Left ventricle myocardium superior (tissue), 1 donor: ENCODE measurements at places on chromosomes 5 and 9. TPM values are rescaled to one million over a fixed set of nuclear protein-coding genes. Genes with fewer than 3 reads are reported as not detected.

Gene HK3
- 3.7 TPM for total RNA-seq

Gene ENC1
- total RNA-seq: 2.7 TPM

Gene FOXD4L4
- total RNA-seq: not detected

Gene ADAMTSL2
- total RNA-seq: 5.1 TPM

Gene CYFIP2
- 33.3 TPM for total RNA-seq

GRCh38 chr9:123834218-123834888 lies 95.6 kb downstream of the DENND1A start:
- no peak for DNase-seq

GRCh38 chr5:151684690-151685361 lies 1.9 kb downstream of the SPARC start:
- no peak for DNase-seq

DNA sequence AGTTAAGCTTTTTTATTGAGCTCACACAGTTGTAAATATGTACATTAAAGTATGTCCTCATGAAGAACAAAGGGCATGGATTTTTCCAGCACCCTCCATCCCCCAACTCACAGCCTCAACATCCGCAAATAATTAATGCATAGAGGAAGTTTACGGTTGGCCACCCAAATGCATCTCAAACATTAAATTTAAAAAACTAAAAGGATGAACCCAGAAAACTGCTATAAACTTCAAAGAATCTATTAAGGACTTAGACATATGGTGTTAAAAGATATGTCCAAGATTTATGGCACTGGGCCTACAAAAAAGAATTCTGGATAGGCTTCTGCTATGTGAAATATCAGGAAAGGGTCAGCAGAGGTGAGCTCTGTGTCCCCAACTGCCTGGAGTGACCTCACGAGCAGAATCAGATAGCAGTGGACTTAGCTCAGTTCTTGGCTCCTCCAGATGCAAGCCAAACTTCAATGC lies 54.0 kb upstream of the TNC start:
- no peak for DNase-seq

- peak; percentile 85 for DNase-seq
Measured at GRCh38 chr5:170755679-170756456, 27.7 kb upstream of the GABRP start.

GRCh38 chr9:133888048-133888808 lies 103.9 kb downstream of the VAV2 start:
- no peak for DNase-seq

DNA sequence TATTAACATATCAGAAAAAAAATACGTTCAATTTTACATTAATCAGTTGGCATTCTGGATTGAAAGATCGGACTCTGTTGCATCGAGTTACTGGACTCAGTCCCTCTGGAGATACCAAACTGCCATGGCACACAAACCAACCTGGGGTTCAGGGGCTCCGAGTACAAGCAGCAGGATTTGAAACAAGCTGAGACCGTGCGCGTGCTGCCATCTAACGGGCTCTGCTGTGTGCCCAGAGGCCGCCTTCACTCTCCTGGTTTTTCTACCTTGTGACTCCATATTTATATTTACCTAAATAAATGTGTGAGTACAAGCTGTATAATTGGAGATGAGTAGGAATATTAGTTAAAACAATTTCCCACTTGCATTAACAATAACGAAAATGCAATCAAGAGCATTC lies 48.2 kb downstream of the ANXA1 start:
- no peak for DNase-seq

DNA sequence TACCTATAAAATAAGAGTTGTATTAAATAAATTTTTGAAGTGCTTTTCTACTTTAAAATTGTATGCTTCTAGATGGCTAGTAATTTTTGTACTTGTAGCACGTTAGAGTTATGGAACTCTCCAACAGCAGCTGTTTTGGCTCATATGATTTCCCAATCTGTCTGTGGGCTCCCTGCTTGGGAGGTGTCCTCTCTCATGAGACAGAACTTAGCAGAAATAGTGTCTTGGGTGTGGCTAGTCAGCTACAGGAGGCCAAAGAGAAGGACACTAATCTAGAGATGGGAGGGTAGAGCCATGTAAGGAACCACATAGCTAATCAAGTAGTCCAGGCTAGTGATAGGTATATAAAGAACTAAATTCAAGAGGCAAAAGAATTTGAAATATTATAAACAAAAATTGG lies 78.4 kb upstream of the DAB2 start:
- DNase-seq: no peak

GRCh38 chr9:3321186-3321585 lies 204.6 kb downstream of the RFX3 start:
- DNase-seq: no peak

- no peak for DNase-seq
Measured at GRCh38 chr5:103646698-103647614, 84.4 kb upstream of the NUDT12 start.

DNA sequence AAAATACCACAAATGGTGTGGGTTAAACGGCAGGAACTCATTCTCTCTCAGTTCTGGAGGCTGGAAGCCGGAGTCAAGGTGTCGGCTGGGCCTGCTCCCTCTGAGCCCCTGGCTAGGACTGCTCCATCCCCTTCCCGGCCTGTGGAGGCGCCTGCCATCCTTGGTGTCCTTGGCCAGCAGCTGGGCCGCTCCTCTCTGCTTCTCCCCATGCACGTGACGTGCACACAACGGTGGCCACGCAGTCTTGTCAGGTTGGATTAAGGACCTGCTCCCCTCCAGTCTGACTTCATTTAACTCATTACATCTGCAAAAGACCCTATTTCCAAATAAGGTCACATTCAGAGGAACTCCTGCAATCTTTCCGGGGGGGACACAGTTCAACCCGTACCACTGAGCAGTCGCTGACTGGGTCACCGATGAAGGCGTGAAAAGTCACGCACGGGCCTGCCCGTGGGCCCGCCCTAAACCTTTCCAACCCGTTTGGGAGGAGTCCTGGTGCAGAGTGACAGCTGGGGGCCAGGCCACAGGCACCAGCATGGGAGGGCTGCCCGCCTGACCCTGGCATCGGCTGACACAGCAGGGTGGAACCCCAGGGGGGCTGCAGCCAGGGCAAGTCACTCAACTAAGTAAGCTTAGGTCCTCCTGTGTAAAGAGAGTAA lies 135.2 kb downstream of the COL23A1 start:
- DNase-seq: no peak

DNA sequence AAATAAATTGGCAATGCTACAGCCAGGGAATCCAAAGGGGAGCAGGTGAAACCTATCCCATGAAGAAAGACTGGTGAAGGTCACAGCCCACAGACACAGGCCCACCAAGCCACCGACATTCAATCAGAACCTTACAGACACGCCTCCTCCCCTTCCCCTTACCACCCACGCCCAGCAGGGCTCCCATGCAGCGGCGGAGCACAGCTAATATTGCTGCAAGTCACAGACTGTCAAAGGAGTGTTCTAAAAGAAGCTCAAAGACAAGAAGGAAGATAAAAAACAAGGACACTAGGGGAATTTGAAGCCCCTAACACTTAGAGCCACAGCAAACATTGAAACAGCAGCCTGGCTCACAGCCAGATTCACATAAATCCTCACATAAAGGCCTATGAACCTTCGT lies 91.2 kb downstream of the MED10 start:
- no peak for DNase-seq

- DNase-seq: no peak
Measured at GRCh38 chr5:103434057-103434456, 128.5 kb downstream of the NUDT12 start.

DNA sequence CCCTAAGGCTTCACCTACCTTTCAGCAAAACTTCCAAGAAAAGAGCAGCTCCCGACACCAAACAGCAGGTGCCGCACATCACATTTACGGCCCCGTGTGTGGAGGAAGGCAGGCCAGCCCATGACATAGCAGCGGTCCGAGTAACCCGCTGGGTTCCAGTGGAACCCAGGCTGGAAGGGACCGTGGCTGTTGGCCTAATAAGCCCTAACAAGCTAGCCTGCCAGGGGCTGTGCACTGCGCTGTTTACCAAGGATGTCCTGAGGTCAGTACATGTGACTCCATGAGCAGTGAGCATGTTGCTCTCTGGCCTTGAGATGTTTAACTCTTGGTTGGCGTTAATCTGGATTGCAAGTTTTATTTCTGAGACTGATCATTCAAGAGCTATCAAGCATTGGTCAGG lies 131.5 kb downstream of the FSTL4 start:
- no peak for DNase-seq
